Adrenal gland (tissue), 19 donors: ENCODE measurements at places on chromosomes 5 and 9. TPM values are rescaled to one million over a fixed set of nuclear protein-coding genes. Genes with fewer than 3 reads are reported as not detected.

Gene TMEFF1
- 0.14 TPM for total RNA-seq

Gene DPP7
- 206 TPM for total RNA-seq

GRCh38 chr9:69519470-69520240 is 152.5 kb downstream of the APBA1 start:
- no peak overlapping the region for H3K27ac ChIP-seq
- DNase-seq: no peak
- H3K4me1 ChIP-seq: no peaks in the 10 kb centered on the region
- no peaks in the 10 kb centered on the region for H3K27me3 ChIP-seq

- DNase-seq: no peak
- H3K36me3 ChIP-seq: peaks cover 50% of the 10 kb centered on the region
- peak overlapping the region; percentile 86 for H3K27ac ChIP-seq
- no peaks in the 10 kb centered on the region for H3K27me3 ChIP-seq
These were observed 724 bp downstream of the NDUFS6 start for GRCh38 chr5:1801967-1802295.

Gene PCDHB8
- 1.0 TPM for total RNA-seq

Gene OTP
- not detected for total RNA-seq
